Activated CD8-positive, alpha-beta memory T cell treated with anti-CD3 and anti-CD28 coated beads, Interleukin-2, amount 50 U/mL, for 48 hours (primary cell): ENCODE measurements at places on chromosomes 12 and 14.

DNA sequence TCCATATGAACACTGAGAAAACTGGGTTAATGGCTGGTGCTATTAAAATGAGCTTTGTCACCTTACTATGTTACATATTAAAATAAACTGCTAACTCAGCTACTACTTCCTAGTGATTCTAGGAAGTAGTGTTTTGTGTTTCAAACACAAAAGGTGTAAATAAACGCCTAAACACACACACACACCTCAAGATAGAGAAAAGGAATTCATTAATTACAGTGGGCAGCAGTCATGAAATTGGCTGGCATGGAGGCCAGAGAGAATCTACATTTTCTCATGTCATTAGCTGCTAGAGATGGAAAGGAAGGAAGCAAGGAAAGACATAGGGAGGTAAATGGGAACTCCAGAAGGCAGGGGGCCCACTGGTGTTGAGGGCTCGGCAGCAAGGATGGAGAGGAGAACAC lies 787 bp upstream of the PRMT5 start:
- DNase-seq, result no peak

DNA sequence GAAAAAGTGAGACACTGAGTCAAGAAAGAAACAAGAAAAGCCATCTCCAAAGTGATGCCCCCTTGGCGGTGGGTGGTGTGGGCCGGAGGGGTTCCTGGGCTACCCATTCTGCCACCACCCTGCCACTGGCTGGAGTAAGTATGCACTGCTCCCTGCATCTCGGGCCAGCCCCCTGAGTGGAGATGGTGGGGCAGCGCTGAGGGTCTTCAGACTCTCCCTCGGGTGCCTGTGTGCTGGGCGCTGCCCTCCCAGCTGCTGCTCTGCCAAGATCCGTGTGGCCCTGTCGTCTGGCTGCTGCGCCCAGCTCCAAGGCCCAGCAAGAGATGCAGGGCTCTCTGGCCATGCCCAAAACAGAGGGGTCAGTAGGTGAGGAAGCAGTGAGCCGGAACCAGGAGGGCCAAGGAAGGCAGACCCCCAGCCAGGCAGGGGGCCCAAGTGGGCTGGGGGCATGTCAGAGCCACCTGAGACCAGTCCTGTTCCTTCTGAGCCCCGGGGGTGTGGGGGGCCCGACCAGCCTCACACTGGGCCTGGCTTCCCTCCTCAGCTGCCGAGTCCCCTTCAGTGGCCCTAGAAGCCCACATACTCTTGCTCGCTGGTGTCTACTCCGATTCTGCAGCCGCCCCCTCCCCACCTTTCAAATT lies 5.2 kb downstream of the GPR132 start:
- no peak for DNase-seq

- DNase-seq, result no peak
Measured at GRCh38 chr14:95235351-95235750, 78.0 kb upstream of the DICER1 start.

- DNase-seq, result no peak
Measured at GRCh38 chr12:112750971-112751370, 40.6 kb upstream of the RPH3A start.

DNA sequence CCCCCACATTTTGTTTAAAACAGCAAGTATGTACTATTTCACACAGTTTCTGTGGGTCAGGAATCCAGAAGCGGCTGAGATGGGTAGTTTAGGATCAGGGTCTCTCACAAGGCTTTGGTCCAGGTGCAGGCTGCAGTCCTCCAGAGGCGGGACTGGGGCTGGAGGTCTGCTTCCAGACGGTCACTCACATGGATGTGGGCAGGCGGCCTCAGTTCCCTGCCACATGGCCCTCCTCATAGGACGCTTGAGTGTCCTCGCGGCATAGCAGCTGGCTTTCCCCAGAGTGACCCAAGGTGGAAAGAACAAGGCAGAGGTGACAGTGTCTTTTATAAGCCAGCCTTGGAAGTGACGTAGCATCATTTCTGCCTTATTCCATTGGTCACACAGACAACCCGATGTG lies 7.9 kb upstream of the C1RL start:
- no peak for DNase-seq

- DNase-seq, result no peak
Measured at GRCh38 chr12:4448943-4449850, 3.6 kb upstream of the FGF6 start.
